ENCODE measurements at places on chromosomes 11 and 22. TPM values are rescaled to one million over a fixed set of nuclear protein-coding genes. Genes with fewer than 3 reads are reported as not detected.

- DNase-seq = no peak
Measured at GRCh38 chr22:41562461-41562860, 1.7 kb downstream of the CSDC2 start.

DNA sequence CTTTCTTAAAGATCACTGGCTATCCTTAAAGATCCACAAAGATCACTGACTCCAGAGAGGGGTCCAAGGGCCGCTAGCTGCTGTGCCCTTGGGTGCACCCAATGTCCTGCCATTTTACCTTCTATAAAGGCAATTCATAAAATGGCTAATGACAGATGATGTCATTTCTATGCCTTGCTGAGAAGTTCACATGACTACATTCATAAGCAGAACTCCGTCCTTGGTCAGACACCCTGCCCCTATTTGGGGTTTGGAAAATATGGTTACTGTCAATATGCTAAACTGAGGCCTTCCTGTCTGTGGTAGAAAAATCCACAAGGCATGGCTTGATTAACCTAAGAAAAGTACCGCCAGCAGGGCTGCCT lies 60.9 kb upstream of the BMAL1 start:
- DNase-seq = no peak

DNA sequence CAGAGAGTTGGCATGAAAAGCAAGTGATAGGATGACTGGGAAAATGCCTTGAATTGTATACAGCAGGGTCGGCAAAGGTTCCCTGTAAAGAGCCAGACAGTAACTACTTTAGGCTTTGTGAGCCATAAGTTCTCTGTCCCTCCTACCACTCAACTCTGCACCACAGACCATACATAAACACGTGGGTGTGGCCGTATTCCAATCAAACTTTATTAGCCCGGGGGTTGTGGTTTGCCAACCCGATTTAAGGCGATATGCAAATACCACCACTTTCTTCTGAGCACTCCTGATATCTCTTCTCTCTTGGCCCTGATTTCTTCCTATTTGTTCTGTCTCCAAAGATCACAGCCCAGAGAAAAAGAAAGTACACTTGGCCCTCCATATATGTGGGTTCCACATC lies 87.5 kb downstream of the MN1 start:
- no peak for DNase-seq

GRCh38 chr11:45872651-45873356 lies 12.6 kb upstream of the MAPK8IP1 start:
- peak; percentile 43 for DNase-seq

SYCE3 gene
- total RNA-seq = 0.58 TPM

- peak; percentile 52 for DNase-seq
Measured at GRCh38 chr22:31346733-31347250, 646 bp upstream of the PATZ1 start.

ELMOD1 gene
- not detected for total RNA-seq

OR2D2 gene
- total RNA-seq = not detected

GRCh38 chr11:70521475-70522308 lies 123.4 kb downstream of the CTTN start:
- no peak for DNase-seq

TTC36 gene
- total RNA-seq = 0.23 TPM

DNA sequence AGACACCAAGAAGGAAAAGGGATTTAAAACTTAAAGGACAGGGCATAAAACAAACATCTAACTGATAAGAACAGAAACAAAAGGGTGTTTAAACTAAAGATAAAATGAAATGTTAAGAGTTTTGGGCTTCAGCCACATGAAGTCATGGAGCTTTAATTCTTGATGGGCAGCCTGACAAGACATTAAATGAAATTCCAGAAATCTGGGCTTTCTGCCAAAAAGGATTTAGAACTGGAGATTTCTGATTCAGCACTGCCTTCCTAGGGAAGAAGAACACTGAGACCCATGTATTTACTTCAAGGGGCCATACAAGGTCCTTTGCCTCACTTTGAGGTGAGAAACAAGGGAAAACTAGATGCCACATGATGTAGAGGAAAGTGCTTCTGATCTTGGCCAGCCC lies 355.9 kb upstream of the RAG2 start:
- no peak for DNase-seq

TSPAN32 gene
- 48.0 TPM for total RNA-seq

DNA sequence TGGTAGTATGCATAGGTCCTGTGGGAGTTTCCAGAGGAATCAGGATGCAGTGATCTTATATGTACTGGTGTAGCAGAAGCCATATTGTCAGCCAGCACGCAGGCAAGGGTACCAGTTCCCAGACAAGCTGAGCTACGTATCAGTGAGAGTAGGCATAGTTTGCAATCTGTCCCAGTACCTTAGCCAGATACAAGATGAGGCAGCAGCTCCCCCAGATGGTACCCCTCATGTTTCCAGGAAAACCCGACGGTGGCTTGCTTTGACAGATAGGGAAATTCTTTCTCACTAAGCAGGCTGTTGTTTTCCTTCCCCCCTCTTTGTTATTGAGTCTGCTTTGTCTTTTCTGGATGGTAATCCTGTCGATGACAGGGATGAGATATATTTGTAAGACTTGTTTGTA lies 109.7 kb upstream of the RRM1 start:
- DNase-seq = peak; percentile 35

GRCh38 chr11:65502555-65503367 lies 3.9 kb downstream of the MALAT1 start:
- no peak for DNase-seq

GRCh38 chr11:57477507-57478189 lies 17.3 kb downstream of the RTN4RL2 start:
- no peak for DNase-seq

CDHR5 gene
- total RNA-seq = not detected

SCYL1 gene
- total RNA-seq = 56.9 TPM

LRP5 gene
- total RNA-seq = 13.5 TPM

DNA sequence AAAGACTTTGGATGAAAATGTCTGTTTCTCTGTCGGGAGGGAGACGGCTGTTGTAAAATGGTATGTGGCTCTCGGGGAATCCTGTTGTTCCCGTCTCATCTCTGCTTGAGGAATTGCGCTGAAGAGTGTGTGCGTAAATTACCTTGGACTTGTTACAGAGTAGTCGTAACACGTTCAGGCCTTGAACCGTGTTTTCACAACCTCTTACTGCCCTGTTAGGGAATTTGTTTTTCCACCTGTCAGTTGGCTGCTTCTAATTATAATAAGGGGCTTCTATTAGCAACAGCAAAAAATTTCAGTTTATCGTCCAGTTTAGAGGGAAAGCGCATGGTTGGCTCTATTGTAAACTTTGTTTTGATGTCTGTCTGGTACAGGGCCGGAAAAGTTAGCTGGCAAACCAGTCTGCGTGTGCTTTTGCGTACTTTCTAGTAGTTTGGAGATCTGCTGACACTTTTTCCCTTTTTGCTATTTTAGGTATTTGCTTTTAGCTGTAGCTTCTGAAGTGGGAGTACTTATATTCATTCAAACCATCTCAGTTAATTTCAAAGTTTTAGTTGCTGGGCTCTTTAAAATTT lies 1.5 kb downstream of the HIPK3 start:
- DNase-seq = no peak

DNA sequence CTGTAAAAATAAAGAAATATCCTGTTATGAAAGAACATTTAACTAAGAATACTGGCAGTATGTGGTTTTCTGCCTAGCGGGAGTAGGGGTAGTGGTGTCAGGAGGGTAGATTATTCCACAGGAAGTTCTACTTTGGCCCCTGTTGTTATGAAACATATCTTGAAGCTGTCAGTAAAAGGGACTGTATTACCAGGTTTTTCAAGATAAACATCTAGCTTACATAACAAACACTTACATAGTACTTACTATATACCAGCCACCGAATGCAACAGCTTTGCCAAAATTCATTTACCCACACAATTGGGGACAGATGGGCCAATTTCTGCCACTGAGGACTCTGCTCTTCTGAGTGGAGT lies 3.7 kb downstream of the TMEM123 start:
- DNase-seq = no peak

HOATZ gene
- not detected for total RNA-seq

DNA sequence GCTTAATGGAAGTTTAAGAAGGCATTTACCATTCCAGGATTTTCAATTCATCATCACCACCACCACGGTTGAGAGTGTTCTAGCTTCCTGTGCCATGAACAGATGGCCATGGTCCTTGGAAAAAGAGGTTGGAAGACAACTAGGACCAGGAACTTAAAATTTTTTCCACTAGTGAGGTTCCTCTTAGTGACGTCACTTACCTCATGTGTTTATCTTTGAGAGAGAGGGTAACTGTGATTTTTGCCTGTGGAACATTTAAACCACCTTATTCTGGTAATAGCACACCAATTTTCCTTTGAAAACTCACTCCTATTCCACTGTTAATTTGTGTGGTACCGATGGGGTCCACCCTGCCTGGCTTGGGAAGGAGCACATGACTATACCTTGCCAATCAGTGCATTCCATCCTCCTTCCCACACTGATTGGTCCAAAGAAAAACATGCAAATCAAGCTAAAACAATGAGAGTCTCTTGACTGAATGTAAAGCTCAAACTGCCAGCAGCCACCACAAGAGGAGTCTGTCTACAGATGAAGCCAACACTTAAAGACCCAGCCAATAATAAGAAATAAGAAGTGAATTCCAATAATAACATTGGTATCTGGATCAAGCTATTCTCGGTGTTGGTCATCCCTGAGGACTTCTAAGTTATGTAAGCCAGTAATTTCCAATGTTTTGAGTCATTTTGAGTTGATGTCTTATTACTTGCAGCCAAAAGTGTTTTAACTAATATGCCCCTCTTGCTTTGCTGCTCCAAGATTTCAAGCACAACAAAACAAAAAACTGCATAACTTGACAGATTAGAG lies 111.8 kb downstream of the MPPED2 start:
- DNase-seq = no peak

MS4A5 gene
- total RNA-seq = not detected

DNA sequence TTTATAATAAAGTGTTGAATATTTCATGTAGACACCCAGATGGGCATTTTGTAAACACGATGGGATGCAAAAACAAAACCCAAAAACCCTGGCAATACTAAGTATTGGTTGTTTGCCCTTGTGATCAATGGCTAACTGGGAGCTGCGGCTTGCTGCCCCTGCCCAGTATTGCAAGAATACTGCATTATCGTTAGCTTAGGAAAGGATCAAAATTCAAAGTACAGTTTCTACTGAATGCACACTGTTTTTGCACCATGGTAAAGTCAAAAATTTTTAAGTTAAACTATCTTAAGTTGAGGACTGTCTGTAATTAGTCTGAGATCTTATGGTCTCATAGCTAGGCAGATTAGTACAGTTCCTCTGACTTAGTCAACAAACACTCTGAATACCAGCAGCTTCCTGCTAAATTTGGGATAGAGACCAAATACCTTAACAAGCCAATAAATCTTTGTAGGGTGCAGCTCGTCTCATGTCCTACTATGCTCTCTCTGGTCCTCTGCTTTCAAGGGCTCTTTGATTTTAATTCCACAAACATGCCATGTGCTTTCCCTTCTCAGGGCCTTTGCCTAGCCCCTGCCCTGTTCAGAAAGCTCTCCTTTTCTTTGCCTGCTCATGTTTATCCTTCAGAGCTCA lies 4.0 kb downstream of the CCDC90B start:
- no peak for DNase-seq

ARHGAP8 gene
- total RNA-seq = 0.70 TPM

IFITM10 gene
- 1.3 TPM for total RNA-seq

- DNase-seq = no peak
Measured at GRCh38 chr11:34029176-34029575, 22.4 kb upstream of the CAPRIN1 start.

- no peak for DNase-seq
Measured at GRCh38 chr11:1449490-1450243, 36.9 kb downstream of the MOB2 start.

- DNase-seq = no peak
Measured at GRCh38 chr22:20101638-20102037, 14.3 kb upstream of the RANBP1 start.

C11orf16 gene
- total RNA-seq = not detected

DNA sequence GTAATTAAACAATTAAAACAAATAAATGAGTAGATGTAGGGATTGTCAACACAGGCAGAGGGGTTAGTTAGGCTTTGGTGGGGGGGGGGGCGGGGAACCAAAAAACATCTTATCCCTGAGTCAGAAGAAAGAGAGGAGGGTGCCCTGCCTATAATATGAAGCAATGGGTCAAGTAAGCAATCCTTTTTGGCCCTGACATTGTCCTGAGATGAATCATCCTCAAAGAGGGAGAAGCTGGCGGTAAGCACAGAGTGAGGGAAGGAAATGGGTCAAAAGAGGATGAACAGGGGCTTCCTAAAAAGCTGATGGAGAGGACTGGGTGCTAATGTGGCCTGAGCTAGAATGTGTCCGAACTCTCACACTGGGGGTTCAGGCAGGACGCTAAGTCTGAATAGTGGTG lies 4.7 kb downstream of the OLFML1 start:
- DNase-seq = no peak

DNA sequence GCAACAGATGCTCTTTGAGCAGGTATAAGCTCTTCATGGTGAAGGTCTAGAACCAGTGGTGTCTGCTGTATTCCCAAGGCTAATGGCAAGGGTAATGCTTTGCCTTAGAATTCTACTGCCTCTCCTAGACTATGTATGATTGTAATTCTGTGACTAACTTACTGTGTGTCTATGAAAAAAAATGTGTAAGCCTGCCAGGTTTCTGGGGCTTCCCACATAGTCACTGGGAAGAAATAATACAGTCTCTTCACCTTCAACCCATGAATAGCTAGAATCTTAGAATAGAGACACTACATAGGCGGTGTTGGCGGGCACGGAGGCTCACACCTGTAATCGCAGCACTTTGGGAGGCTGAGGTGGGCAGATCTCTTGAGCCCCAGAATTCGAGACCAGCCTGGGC lies 84.1 kb downstream of the C11orf91 start:
- no peak for DNase-seq

DNA sequence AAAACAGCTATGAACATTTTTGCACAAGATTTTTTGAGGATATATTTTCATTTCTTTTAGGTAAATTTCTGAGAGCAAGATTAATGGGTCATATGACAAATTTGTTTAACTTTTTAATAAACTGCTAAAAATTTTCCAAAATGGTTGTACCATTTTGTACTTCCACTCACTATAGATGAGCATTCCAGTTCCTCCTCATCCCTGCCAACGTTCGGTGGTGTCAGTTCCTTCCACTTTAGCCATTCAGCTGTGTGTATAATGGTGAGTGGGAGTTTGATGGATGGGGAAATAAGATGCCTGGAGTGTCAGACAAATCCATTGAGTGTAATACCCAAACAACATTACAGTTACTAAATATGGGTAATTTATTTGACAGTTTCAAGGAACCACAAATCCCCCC lies 49.7 kb downstream of the MIAT start:
- no peak for DNase-seq

KRTAP5-7 gene
- not detected for total RNA-seq

GRCh38 chr11:35362521-35362980 lies 56.8 kb downstream of the SLC1A2 start:
- no peak for DNase-seq

GRCh38 chr11:29171360-29171950 lies 845.4 kb downstream of the KCNA4 start:
- no peak for DNase-seq

DNA sequence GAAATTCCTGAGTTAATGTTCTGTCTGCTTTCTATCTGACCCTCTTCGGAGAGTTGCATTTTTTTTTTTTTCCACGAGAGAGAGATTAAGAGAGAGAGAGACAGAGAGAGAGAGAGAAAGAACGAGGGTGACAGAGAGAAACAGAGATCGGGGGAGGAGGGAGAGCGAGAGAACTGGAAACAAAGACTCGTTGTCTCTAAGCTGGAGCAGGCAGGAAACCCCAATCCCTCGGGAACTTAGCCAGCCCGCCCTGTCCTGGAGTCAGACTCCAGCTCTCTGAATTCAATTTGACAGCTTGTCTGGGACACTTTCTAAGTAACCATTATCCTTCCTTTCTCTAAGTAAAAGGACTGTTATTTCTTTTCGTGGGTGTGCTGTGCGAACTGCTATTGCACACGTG lies 76.9 kb downstream of the KCNJ1 start:
- DNase-seq = no peak

LRRC56 gene
- 2.2 TPM for total RNA-seq

NAV2 gene
- total RNA-seq = 0.53 TPM
